Islet precursor cell (in vitro differentiated cells): ENCODE measurements at places on chromosomes 12 and 14.

DNA sequence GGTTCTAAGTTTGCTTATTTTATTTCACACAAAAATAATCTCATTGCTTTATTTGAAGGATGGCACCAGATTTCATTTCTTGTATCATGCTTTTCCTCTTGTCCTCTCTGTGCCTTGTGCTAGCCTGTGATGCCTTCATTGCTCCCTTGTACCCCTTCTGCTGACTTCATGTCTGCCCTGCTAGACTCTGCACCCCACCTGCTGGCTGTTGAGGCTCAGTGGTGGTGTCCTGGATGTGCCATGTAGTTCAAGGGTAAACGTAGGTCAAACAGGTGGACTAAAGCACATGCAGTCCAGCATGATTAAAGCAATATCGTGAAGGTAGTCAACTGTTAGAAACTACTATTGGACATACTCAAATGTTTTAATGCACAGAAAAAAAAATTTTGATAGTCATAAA, 21.6 kb downstream of the MRPS35 start:
- DNase-seq, result peak; percentile 69

DNA sequence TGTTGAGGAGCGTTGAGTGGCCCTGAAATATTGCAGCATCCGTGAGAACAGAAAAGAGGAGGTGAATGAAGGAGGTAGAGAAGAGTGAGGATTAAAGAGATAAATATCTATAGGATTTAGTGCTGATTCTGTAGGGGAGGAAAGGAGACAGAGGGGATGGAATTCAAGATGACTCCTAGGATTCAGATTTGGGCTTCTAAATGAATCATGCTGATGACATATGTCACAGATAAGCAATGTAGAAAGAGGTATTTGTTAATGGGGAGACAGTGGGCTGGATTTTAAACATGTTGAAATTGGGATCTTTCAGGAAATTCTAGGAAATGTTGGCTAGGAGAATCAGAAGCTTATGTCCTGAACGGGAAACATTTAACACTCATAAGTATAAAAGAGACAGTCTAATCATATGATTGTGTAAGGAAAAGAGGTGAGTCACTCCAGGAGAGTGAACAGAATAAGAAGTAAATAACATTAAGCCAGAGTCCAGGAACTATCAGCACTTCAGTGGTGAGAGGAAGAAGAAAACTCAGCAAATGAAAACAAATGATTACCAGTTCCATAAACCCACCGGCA, 58.1 kb upstream of the DIO2 start:
- no peak for DNase-seq

- DNase-seq, result peak; percentile 2
Measured at GRCh38 chr14:54659365-54659764, 92.4 kb downstream of the SAMD4A start.

- no peak for DNase-seq
Measured at GRCh38 chr14:90993792-90994191, 66.6 kb downstream of the RPS6KA5 start.

DNA sequence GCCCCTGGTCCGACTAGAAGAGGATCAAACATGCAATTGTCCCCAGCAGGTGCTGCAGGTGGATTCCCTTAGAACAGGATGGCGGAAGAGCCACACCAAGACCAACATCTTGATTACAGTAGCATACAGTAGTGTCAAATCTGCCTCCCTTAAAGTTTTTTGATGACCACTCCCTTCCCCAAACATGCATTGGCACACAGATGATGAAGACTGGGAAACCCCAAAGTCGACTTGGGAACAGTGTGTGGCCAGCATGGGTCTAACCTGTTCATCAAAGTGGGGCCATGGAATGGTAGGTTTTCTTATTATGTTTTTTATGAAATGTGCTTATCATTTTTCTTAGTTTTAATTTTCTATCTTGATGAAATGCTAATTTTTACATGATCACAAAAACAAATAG, 8.8 kb downstream of the PLXNC1 start:
- DNase-seq, result no peak

GRCh38 chr14:75522224-75522982, at the start of gene BATF:
Gene BATF, plus strand, starts transcription at chr14:75522469. Its CDS starts 214 bp downstream, at chr14:75522683.
- no peak for DNase-seq

- DNase-seq, result no peak
Measured at GRCh38 chr12:58833853-58834252, 86.5 kb downstream of the LRIG3 start.

- no peak for DNase-seq
Measured at GRCh38 chr12:25800101-25800500, 158.4 kb upstream of the RASSF8 start.

DNA sequence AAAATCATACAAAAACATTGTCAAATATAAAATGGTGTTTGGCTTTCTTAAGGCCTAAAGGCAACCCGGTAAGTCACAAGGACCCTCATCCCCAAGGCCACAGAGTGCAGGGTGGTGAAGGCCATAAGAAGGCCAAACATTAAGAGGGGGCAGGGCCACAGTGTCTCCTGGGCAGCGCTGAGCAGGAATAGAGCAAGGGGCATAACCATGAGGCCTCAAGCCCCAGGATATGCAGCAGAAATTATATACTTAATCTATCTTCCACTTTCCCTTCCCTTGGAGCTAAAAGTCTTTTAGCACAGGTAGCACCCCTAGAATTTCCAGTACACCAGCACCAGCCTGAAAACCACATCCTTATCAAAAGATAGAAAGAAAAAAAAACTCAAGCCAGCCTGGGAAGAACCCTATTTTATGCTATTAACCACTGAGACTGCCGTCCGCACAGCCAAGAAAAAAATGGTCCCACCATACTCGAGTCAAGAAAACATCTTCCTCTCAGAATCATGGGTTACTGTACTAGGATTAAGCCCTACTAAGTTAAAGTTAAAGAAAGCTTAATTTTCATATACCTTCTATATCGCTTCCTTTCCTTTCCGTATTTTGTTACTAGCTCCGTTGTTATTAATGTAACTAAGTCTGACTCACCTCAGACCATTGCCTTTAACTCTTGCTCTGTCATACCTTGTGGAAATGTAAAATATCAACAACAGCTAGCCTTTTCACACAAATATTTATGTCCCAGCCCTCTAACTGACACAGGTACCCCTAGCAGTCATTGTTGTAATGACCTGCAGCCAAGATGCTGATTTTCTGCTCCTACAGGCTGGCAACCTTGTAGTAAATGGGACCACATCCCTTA, 20.1 kb downstream of the KLRK1 start:
- DNase-seq, result no peak

DNA sequence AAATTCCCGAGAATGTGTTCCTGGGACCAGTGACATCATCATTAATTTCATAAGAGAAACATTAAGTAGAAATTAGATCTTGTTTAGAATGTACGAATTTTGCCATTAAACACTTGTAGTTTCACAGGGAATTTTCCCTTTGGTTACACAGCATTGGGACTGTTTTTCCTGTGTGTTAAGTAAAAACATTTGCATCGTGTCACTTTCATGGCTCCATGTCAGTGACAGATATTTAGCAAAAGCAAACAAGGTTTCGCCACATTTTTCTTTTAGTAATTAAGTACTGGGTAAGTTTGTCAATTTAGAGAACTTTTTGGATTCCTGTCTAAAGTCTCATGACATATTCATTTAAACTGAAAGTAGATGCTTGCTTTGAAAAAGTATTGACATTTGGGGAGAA, 45.5 kb upstream of the OVCH1 start:
- no peak for DNase-seq

DNA sequence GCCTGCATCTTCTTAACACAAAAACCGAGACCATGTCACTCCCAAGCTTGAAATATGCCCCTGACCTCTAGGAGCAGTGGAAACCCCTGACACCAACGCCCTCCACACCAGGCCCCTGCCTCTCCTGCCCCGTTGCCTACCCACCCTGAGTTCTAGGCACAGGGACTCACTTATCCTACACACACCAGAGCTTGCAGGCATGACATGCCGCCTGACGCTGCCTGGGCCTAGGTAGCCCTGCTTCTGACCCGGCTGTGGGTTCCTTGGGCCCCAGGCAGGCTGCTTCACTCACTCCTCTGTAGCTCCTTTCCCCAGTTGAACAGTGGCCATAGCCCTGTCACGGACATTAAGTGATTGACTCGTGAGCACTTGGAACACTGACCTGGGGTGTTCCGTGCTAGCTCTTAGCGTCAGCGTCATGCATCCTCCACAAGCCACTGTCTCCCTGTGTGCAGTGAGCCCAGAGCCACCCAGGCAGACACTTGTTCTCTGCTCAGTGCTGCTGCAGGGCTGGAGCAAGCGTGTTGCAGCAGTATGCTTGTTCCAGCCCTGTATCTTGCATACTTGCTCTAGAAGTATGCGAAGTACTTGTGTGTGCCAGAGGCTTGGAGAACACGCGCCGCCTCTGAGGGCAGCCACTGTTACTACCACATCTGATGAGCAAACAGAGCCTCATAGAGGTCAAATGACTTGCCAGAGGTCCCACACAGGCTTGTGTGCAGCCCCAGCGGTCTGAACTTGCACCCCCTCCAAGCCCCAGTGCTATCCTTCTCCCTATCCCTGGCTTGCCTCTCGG, 15.6 kb downstream of the OTUB2 start:
- peak; percentile 56 for DNase-seq

DNA sequence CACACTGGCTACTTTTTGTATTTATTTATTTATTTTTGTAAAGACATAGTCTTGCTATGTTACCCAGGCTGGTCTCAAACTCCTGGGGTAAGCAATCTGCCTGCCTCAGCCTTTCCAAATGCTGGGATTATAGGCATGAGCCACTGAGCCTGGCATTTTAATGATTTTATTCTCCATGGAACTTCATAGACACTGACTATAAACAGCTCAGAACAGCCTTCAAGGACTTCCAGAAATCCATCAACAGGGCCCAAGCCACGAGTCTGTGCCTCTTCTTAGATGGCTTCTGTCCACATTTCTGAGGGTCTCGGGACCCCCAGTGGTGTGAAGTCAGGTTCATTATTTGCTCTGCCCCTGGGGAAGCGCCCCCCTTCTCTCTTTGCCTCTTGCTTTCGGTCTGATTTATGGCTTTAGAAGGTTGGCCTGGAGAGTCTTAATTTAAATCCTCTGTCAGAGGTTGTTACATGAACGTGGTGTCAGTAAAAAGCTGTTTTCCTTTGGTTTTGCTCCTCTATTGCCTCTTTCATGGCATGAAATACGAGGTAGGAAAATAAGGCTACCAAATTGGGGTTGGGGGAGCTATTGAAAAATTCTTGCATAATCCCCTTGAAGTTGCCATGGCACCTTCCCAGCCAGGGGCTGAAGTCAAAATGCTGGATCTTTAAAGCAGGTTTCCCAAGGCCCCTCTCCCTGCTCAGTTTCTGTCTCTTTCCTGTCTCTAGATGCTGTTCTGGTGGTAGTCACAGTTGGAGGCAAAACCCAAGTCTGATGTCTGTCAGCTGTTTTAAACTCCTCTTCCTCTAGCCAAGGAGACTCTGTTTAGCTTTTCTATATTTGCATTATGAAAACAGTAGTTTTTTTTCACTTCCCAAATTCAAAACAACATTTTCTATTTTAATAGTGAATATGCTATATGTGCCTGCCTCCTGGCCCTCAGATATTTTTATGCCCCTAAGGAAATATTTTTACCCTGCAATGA, 129.4 kb downstream of the SMOC1 start:
- no peak for DNase-seq

- no peak for DNase-seq
Measured at GRCh38 chr12:12689647-12690300, 6.2 kb downstream of the GPR19 start.

GRCh38 chr14:95006051-95006450, 151.3 kb downstream of the DICER1 start:
- DNase-seq, result no peak

- DNase-seq, result no peak
Measured at GRCh38 chr14:49218436-49219092, 367.6 kb downstream of the RPS29 start.

GRCh38 chr12:2997989-2998670, 38.9 kb downstream of the TEAD4 start:
- DNase-seq, result no peak

DNA sequence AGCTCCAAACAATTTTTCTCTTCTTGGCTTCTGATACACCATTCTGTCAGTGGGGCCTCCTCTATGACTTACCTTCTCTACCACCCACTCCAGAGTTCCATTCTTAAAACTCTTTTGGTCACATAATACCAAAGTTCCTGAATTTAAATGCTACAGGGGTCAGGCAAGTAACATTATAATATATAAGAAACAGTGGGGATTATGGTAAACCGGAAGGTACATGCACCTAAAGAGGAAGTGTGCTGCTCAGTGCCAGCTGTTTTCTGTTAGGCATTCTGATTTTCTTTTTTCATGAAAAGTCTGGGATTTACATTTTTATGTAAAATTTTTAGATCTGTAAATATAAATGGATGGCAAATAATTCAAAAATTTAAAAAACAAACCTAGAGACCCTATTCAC, 39.9 kb downstream of the SOS2 start:
- no peak for DNase-seq

- DNase-seq, result peak; percentile 12
Measured at GRCh38 chr14:72630374-72630773, 263.5 kb downstream of the DPF3 start.

GRCh38 chr12:104662203-104662602, 205.5 kb downstream of the CHST11 start:
- DNase-seq, result no peak

- peak; percentile 56 for DNase-seq
Measured at GRCh38 chr12:91523831-91524230, 341.2 kb upstream of the DCN start.
